ENCODE measurements at places on chromosomes 2 and 18. TPM values are rescaled to one million over a fixed set of nuclear protein-coding genes. Genes with fewer than 3 reads are reported as not detected.

The RABL2A gene
- 19.0 TPM for total RNA-seq

The CYP26B1 gene
- total RNA-seq = 1.6 TPM

The SERPINB13 gene
- total RNA-seq = not detected

The EML6 gene
- 6.8 TPM for total RNA-seq

The CCDC150 gene
- total RNA-seq = 5.8 TPM

The CHST9 gene
- not detected for total RNA-seq

The SEMA4F gene
- total RNA-seq = 3.5 TPM

The HOXD13 gene
- 0.15 TPM for total RNA-seq

The M1AP gene
- total RNA-seq = 0.56 TPM

The CYBRD1 gene
- 73.1 TPM for total RNA-seq

The ATP8B1 gene
- total RNA-seq = 248 TPM

The ARL4C gene
- 8.3 TPM for total RNA-seq

The ST6GAL2 gene
- total RNA-seq = 2.9 TPM

The GAD1 gene
- not detected for total RNA-seq

The FEV gene
- 3.9 TPM for total RNA-seq

The IL1RN gene
- total RNA-seq = 15.7 TPM

The RESP18 gene
- total RNA-seq = not detected

The SCYGR4 gene
- total RNA-seq = not detected

The LCT gene
- total RNA-seq = 0.27 TPM

The CHMP1B gene
- 95.0 TPM for total RNA-seq

All from left colon (tissue), 2 donors.